ENCODE measurements at places on chromosomes 16 and 17.
A peak's percentile ranks its signal among the peaks of the same experiment; 100 is the strongest.

DNA sequence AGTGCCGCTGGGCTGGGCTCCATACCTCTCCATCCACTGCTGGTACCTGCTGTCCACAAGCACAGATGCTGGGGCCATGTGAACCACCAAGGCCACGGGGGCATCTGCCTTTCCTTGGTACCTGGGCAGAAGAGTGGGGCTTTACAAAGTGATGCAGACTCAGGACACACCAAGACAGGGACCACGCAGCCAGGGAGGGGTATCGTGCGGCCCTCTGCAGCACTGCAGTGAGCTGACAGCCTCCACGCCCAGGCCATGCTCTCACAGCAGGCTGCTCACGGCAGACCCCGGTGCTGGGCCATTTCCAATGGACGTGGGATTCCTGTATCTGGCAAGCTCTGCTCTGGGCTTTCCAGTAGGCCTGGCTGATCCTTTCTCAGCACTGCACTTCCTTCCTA lies 14.4 kb downstream of the ELAC2 start:
- DNase-seq, result no peak

DNA sequence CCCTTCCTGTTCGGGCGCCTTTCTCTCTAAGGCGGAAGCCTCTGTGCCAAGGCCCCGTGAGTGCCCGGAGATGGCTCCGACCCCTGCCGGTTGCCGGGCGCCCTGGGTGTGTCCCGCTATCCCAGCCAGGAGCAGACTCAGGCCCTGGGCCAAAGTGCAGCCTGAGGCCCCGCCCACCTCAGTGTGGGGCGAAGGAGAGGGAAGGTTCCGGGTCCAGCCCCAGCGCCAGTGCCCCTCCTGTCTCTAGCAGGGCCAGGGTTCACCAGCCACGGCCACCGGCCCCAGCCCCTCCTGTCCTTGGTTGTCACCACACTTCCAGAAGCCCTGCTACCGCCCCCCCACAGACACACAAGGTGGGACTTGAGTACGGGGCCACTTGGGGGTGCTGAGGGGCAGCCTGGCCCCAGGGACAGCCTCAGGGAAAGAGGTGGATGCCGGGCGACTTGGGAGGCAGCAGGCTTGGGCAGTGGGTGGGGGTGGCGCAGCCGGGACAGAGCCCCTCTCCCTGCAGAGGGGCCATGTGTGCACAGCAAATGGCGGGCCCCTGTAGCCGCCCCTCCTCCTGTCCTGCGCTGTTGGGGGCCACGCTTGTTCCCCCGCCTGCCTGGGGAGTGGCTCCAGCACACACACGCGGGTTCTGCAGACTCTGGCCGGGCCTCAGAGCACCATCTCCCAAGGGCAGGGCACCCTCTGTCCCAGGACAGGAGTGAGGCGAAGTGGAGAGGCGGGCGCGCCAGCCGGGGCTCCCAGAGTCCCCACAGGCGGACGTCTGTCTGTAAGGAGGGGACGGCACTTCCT lies 6.0 kb downstream of the C1QTNF8 start:
- DNase-seq, result no peak

DNA sequence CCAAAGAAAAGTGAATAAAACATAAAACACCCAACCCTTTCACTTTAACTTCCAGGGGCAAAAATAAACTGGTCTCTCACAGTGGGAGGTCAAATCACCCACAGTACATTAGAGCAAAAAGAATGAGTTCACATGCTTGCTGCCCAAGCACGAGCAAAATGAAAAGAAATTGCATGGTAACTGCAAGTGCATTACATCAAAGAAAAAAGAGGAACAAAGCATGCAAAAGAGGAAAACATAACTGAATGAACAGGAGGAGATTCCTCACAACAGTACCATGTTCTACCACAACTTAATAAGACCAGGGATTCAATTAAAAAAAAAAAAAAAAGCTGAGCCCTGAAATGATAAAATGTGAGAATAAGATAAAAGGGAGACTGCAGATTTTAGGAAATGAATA lies 12.3 kb downstream of the DNAH2 start:
- DNase-seq, result no peak

- DNase-seq, result no peak
Measured at GRCh38 chr16:68070806-68071517, 14.2 kb upstream of the NFATC3 start.

GRCh38 chr16:85524365-85524629 lies 88.8 kb upstream of the GSE1 start:
- no peak for DNase-seq

DNA sequence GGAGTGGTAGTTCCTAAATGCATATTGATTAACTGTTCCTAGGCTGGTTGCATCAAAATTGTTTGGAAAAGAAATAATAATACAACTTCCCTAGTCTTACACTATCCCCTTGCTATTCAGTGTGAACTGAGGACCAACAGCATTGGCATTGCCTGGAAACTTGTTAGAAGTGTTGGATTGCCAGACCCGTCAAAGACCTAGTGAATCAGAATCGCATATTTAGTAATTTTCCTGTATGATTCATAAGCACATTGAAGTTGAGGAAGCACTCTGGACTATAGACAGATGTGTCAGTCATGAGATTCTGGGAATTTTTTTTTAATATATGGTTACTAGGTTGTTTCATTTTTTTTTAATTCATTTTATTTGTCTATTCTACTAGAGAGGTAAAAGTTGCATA lies 34.7 kb upstream of the KCNJ16 start:
- no peak for DNase-seq

GRCh38 chr17:59627274-59627673 lies 7.6 kb downstream of the CLTC start:
- no peak for DNase-seq

DNA sequence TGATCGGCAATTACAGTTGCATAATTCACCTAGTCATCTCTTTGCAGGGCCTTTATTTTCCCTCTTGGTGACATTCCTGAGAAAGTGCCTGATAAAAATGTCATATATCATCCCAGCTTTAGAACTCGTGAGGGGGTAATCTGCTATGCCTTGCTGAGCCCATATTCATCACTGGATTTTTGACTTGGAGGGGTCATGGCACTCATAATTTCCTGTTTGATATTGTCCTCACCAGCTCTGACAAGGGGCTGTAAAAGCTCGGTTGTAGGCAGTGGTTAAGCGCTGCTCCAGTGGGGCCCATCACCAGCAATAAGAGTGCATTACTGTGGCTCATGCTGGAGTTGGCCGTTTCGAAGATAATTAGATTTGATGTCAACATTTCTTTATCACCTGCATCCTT lies 227.3 kb downstream of the IRX3 start:
- no peak for DNase-seq

DNA sequence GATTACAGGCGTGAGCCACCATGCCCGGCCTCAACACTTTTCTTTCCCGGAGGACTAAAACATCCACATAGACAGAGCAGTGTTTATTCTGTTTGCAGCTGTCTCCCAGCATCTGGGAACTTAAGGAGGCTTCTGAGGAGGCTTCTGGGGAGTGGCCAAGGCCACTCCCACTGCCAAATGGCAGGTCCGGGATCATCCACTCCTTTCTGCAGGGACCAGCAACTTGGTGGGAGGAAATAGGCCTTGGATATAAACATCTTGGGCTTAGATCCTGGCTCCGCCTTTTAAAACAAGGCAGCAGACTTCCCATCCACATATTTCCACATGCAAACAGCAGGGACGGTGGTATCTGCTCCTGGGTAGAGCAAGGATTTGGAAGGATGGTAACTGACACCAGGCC lies 14.1 kb upstream of the SPATA32 start:
- DNase-seq, result no peak

GRCh38 chr17:64504769-64505339 lies 1.2 kb downstream of the DDX5 start:
- DNase-seq, result no peak

GRCh38 chr17:50210240-50211225 lies 9.1 kb upstream of the COL1A1 start:
- DNase-seq, result peak; percentile 13

DNA sequence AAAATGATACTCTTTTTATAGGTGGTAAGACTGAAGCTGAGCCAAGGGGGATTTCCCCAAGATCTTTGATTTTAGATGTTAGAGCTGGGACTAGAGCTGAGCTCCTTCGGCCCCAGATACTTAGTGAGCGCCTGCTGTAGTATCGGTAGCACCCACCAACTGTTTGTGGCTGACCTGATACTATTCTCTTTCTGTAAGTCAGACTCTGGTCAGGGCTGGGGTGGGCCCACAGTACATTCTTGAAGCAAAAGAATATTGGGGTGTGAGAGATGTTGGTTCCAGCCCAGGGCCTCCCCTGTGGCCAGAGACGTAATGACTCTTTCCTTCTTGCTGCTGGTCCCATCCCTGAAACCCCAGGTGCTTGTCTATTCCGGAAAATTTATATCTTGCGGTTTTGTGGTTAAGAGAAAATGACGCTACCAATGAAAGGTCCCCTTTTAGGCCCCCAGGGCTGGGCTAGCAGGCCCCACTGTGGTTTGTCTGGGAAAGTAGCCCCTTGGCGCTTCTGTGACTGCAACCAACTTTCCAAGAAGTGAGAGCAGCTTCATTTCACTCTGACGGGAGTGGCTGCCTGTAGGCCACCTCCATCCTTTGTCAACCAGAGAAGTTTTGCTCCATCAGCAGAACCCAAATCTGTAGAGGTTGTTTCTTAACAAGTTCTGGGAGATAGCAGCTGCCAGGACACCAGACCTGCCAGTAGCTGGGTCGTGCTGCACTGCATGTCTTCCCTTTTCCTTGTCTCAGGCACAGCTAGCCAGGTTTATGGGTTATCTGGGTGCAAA lies 86.4 kb upstream of the LGALS9 start:
- peak; percentile 79 for DNase-seq

DNA sequence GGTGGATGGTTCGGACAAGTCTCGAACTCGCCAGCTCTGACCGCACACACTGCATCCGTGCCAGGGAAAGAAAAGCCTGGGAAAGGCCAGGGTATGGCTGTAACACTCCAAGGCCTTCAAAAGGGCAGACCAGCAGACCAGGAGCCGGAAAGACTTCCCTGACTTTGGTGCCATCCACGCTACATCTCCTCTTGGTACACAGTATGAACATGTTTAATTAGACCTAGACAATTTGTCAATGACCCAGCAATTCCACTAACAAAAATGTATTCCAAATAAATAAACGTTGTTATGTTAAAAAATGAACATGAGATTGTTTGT lies 637 bp upstream of the HDAC5 start:
- DNase-seq, result no peak

DNA sequence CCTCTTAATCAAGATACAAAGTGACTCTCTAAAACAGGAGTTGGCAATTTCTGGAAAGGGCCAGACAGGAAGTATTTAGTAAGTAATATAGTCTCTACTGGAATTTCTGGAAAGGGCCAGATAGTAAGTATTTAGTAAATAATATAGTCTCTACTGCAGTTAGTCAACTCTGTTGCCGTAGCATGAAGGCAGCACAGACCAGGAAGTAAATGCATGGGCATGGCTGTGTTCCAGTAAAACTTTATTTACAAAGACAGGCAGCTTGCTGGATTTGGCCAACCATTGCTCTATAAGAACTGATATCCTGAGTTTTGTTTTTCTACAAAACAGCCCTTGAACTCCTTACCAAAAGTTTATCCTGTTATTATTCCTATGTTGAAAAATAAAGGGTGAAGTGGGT lies 16.9 kb downstream of the LDAF1 start:
- no peak for DNase-seq

DNA sequence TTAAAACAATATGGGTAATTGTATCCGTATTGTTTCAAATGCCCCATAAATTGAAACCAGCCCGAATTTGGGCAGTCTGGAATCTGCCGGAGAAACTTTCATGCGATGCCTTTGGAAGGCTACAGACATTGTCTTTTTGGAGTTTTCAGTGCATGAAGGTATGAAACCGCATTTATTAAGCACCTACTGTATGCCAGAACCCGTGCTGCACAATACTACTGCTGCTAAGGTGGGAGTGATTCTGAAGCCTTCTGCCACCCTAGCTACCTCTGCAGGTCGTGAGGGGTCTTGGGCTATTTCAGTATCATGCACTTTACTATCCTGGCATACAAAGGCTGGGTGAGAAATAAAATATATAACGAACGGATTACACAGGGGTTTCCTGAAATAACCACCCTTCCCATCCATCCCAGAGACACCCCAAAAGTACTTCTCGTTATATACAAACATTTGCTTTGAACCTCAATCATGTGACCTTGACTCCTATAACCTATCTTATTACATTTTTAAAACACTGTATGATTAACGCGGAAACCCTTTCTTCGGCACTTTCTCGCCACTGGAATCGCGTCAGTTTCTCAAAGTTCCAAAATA lies 1.0 kb upstream of the MSI2 start:
- DNase-seq, result no peak

- DNase-seq, result no peak
Measured at GRCh38 chr17:36672403-36672918, 71.1 kb downstream of the MRM1 start.

DNA sequence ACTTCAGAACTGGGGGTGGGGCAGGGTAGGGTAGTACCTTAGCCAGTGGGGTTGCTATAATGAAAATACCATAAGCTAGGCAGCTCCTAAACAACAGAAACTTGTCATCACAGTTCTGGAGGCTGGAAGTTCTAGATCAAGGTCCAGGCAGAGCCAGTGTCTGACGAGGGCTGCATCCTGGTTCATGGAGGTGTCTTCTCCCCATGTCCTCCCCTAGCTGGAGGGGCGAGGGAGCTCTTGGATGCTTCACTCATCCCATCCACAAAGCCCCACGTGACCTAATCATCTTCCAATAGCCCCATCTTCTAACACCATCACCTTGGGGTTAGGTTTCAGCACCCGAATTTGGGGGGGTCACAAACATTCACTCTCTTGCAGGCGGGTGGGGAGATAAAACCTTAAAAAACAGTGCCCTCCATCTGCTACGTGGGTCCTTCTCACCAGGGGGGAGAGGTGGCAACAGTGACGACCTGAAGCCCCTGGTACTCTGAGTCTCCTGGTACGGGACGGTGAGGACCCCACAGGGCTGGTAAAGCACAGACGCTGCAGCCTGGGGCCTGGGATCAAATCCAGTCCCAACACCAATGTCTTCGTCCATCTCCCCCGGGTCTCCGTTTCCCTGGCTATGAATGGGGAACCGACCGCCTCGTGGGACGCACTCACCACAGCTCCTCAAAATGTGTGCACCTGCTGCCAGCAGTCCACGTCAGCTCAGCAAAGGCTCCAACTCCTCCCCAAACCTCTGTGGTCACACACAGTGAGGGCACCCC lies 22.8 kb downstream of the RAB40B start:
- no peak for DNase-seq

- DNase-seq, result no peak
Measured at GRCh38 chr17:38585056-38585917, 20.5 kb downstream of the SRCIN1 start.

DNA sequence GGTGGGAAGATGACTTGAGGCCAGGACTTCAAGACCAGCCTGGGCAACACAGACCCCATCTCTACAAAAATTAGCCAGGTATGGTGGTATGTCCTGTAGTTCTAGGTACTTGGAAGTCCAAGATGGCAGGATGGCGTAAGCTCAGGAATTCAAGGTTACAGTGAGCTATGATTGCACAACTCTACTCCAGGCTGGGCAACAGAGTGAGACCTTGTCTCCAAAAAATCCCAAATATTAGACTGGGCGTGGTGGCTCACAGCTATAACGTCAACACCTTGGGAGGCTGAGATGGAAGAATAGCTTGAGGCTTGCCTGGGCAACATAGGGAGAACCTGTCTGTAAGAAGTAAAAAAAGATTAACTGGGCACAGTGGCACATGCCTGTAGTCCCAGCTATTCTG lies 30.8 kb downstream of the SUZ12 start:
- DNase-seq, result no peak

- no peak for DNase-seq
Measured at GRCh38 chr17:61309362-61310256, 90.0 kb upstream of the TBX2 start.

- no peak for DNase-seq
Measured at GRCh38 chr17:5705876-5706576, 121.7 kb upstream of the NLRP1 start.
